ENCODE measurements at places on chromosomes 6 and 20. TPM values are rescaled to one million over a fixed set of nuclear protein-coding genes. Genes with fewer than 3 reads are reported as not detected.

Gene ARFGAP1
- 77.8 TPM for total RNA-seq

Gene CALHM5
- 12.1 TPM for total RNA-seq

Gene NKX2-2
- not detected for total RNA-seq

Gene PRRT1
- total RNA-seq, result 0.39 TPM

Gene PSORS1C1
- total RNA-seq, result 3.6 TPM

Gene CDSN
- total RNA-seq, result not detected

Gene GSTA4
- 21.1 TPM for total RNA-seq

Gene SCUBE3
- total RNA-seq, result 153 TPM

Gene KIFC1
- total RNA-seq, result 5.0 TPM

Gene LY6G6D
- not detected for total RNA-seq

Gene SRXN1
- total RNA-seq, result 104 TPM

Gene OR2J3
- total RNA-seq, result not detected

Gene CCN2
- total RNA-seq, result 658 TPM

Gene ZSCAN23
- total RNA-seq, result 4.7 TPM

Gene SLC17A4
- total RNA-seq, result not detected

Gene OTOR
- total RNA-seq, result not detected

Gene NKX2-4
- total RNA-seq, result not detected

Gene RSPO3
- total RNA-seq, result 8.0 TPM

Gene TPMT
- total RNA-seq, result 13.9 TPM

Gene SLC35F1
- 0.07 TPM for total RNA-seq

Gene MCHR2
- not detected for total RNA-seq

Gene MAS1
- 0.20 TPM for total RNA-seq

Gene DLGAP4
- total RNA-seq, result 29.1 TPM

Gene PDE7B
- total RNA-seq, result 53.1 TPM

Gene ANGPT4
- not detected for total RNA-seq

Gene MAFB
- 0.79 TPM for total RNA-seq

Gene MBOAT1
- 1.3 TPM for total RNA-seq

All from smooth muscle cell of the pulmonary artery (primary cell).